ENCODE measurements at places on chromosomes 5 and 9. TPM values are rescaled to one million over a fixed set of nuclear protein-coding genes. Genes with fewer than 3 reads are reported as not detected.

SMIM27 gene
- 5.2 TPM for total RNA-seq

DNA sequence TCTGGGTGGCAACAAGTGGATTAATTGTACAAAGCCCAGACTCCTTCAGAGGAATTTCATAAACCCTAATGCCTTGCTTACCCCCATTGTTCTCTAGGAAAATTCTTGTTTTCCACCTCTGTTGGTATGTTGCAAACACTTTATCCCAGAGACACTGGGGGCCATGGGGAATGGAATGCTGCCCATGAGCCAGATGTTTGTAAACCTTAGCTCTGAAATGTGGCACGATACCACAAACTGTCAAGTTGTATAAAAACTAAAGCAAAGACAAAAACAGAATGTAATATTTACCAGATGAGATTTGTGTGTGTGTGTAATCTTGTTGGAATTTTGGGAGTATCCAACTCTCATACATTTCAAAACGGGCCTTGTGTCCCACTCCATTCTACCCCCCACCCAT, 465.0 kb downstream of the EBF1 start:
- no peak for DNase-seq

GBGT1 gene
- 1.2 TPM for total RNA-seq

GRCh38 chr5:169648725-169649310, 11.7 kb downstream of the DOCK2 start:
- DNase-seq: no peak

ZBED3 gene
- 40.1 TPM for total RNA-seq

ORM2 gene
- 4,103 TPM for total RNA-seq

KIF20A gene
- 0.35 TPM for total RNA-seq

ECSCR gene
- 2.0 TPM for total RNA-seq

DNA sequence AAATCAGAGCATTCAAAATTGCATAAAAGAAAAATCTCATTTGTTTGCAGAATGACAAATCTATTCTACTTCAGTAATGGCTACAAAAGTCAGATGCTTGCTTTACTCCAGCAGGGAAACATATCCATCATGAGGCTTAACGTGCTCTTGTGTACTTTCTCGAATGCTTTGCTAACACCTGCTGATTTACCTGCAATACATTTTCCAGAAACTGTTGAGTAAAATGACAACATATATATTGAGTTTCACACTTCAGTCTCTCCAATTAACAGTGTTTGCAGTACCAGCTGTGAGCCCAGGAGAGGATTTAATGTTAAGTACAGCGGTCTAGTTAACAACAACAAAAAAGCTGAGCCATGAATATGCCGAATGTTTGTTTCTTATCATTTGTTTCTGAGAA, 391.5 kb upstream of the SMC2 start:
- no peak for DNase-seq

GRCh38 chr9:13002740-13003139, 227.9 kb downstream of the LURAP1L start:
- DNase-seq: no peak

- no peak for DNase-seq
These were observed 67.8 kb downstream of the FAT2 start for GRCh38 chr5:151523335-151523734.

DNA sequence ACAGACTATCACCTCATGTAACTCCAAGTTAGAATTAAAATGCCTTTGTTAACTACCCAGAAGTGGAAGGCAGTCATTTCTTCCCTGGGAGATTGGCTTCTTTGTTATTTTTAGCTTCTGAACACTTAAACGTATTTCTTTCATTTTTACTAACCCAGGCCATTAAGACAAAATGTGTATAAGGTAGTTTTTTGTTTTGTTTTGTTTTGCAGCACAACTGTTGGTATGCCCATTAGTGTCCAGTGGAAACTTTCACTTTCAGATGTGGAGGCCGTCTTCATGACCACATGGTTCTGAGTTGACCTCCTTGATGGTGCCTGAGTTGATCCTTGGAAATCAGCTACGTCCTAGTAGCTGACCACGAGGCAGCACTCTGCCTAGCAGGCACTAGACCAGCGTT, 264.6 kb upstream of the ZNF608 start:
- no peak for DNase-seq

GLRA1 gene
- total RNA-seq: not detected

- no peak for DNase-seq
These were observed 79.4 kb upstream of the CACNA1B start for GRCh38 chr9:137798142-137798541.

GRCh38 chr5:34803974-34804732, 34.8 kb upstream of the TTC23L start:
- DNase-seq: no peak

PPP1R26 gene
- total RNA-seq: 7.4 TPM

SPATA31A3 gene
- total RNA-seq: not detected

GRCh38 chr9:78004478-78005229, 27.0 kb downstream of the GNAQ start:
- DNase-seq: no peak

GRCh38 chr9:90287567-90288274, 354.9 kb downstream of the DIRAS2 start:
- no peak for DNase-seq

DNA sequence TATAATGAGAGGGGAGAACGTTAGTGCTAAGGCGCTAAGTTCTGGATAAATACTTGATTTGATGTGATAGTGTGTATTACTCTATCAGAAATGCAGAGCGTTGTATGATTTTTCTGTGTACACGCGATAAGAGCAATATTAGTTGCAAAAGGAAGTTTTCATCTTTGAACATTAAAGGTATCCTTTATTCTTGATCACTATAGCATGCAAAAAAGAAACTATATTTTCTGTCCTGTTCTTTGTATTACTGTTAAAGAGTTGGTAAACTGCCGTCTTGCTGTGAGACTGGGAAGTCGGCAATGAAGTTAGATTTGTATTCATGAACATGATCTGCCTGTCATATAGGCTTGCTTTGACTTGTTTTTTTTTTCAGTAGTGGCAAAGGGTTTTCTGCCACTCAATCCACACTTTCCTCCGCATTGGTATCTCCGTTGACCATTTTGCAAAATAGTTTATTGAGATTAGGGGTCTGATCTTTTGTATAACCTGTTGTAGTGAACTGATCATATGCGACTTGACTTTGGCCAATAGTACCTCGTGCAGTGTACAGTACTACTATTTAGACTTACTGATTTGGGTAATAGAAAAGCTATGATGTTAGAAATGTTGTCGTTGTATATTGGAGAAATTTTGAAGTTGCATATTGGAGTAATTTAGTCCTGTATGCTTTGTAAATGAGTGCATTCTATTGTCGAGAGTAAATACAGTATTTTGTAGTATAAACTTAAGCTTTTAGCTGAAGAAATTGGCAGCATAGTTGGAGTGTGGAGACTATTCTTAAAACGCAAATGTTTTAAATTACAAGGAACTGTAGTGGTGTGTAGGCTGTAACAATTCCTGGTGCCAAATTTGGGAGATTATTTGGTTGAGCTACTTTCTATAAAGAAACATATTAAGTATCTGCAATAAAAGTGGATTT, 1.7 kb downstream of the DENND4C start:
- DNase-seq: no peak

GRCh38 chr5:67200809-67201562, 4.4 kb upstream of the CD180 start:
- DNase-seq: no peak

- DNase-seq: no peak
These were observed 94.1 kb upstream of the ITGA2 start for GRCh38 chr5:52895075-52895474.

SOHLH1 gene
- not detected for total RNA-seq

DNA sequence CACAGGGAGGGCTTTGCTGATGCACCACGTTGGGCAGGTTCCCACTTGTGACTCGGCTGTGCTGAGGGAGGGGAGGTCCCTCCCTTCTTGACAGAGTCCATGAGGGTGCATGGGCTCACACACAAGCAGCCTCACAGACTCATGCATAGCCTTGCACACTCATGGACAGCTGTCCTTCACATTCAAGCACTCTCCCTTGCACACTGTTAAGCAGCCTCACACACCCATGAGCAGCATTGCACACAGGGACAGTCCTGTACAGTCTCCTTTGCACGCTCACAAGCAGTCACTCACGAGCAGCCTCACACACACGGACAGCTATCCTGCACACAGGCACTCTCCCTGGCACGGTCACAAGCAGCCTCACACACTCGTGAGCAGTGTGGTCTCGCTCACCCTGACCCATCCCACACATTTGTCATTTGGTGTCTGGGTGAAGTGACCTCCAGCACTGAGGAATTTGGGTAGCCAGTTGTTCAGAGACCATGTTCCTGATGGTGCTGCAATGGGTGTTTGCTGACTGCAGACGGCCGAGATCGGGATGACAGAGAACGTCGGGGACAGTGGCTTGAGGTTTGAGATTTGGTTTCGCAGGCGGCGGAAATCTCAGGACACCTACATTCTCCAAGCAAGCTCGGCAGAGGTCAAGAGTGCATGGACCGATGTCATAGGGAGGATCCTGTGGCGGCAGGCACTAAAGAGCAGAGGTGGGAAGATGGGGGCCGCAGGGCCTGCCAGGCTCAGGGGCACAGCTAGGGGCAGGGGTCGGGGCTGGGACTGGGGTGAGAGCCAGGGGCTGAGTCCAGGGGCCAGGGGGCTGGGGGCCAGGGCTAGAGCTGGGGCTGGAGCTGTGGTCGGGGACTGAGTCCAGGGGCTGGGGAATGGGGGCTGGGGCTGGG, 17.7 kb upstream of the LRRC14B start:
- DNase-seq: no peak

GRCh38 chr5:113188436-113188835, 211.8 kb downstream of the DCP2 start:
- no peak for DNase-seq

DNA sequence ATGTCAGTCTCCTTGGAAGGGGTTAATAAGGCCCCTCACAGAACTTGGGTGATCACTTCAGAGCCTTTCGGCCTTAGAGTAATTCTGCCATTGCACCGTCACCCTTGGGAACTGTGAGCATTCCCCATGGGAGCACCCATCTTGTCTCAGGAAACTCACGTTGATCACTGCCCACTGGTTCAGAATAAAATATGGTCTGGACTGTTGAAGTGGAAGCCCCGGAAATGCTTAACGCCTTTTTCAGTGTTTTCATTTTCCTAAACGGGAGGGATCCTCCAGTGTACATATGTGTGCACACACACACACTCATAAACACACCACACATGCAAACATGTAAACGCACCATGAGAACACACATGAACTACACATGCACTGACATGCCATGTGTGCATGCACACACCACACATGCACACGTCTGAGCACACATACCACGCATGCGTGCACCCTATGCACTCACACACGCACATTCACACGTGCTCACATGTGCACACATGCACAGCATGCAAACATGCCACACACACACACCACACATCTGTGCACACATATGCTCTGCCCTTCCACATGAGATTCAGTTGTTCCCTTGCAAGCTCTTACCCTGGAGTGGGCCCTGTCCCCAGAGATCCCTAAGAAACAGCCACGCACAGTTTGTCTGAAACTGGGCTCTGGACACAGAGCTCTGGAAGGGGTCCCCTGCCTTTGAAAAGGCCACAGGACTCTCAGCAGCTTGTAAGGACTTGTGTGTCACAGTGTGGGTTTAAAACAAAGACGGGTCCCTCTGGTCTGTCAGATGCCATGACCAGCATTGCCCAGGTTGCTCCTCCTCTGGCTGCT, 17.0 kb downstream of the MRPL36 start:
- DNase-seq: no peak

GRCh38 chr9:115018547-115019435, 88.4 kb upstream of the TNFSF8 start:
- no peak for DNase-seq

F12 gene
- 292 TPM for total RNA-seq

GRCh38 chr9:74666625-74667316, 169.6 kb downstream of the RORB start:
- no peak for DNase-seq

HK3 gene
- total RNA-seq: 10.6 TPM

DNA sequence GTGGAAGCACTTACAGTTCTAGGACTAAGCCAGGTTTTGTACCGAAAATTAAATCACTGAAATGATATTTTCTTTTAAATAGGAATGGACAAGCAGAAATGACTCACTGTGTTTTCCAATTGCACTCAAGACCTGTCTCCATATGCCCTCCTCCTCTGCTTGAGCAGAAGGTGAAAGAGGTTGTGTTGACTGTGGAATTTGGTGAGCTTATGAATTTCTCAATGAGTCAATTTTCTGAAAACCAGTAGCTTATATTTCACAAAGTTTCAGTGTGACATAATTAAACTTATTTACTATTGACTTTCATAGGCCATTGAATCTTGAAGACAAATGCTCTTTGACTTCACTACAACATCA, 249.9 kb downstream of the NPR3 start:
- no peak for DNase-seq

DPYSL3 gene
- 1.6 TPM for total RNA-seq

DNA sequence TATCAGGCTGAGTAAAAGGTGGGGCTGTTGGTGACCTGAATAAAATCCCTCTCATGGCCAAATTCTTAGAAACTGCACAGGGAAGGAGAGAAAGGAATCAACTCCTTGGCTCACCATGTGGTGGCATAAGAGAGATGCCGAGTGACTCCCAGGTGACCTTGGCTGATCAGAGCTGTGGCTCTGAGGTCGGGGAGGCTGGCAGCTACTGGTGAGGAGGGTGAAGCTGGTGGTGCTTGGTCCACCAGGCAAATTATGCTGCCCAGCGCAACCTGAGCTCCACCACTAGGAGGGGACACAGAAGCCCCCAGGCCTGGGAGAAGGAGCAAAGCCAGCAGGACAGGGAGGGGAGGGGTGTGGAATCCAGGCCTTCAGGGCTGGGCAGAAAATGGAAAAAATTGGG, 111.2 kb upstream of the IL12B start:
- no peak for DNase-seq

SPOUT1 gene
- 36.7 TPM for total RNA-seq

MYMK gene
- total RNA-seq: not detected

GRCh38 chr5:1058083-1058945, 49.7 kb downstream of the NKD2 start:
- no peak for DNase-seq

DNA sequence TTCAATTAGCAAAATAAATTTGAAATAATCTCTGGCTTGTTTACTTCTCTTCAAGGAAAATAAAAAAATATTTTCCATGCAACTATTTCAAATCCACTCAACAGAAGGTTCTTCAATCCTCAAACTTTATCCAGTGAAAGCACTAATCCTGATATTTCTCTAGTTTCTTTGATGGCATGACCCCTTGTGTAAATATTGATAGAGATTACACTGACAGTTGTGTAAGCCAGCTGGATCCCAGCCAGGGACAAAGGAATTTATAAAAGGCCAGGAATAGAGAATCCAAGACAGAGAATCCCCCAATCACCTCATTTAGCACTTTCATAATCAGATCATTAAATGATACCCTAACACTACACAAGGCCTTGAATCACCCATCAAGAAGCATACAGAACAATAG, 135.2 kb downstream of the GNA14 start:
- peak; percentile 75 for DNase-seq

GPR151 gene
- total RNA-seq: not detected

TMEM174 gene
- not detected for total RNA-seq

DNA sequence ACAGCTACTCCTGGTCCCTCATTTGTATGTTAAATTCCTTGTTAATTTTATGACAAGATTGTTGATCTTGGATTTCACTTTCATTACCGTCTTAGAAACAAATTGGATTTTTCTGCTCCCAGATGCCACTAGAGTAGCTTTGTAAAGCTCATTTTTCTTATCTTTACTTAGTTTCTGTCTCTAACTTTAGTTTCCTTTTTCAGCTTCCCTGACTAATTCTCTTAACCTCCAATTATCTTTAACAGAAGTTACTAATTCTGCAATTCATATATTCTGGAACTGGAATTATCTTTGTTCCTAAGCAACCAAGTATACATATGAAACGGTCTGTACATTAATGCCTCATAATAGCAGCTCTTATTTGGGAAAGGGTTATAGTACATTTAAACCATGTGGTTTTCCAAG, 16.7 kb downstream of the ITGA1 start:
- no peak for DNase-seq

SLC36A2 gene
- total RNA-seq: not detected

ENG gene
- total RNA-seq: 34.1 TPM
